ENCODE measurements at places on chromosomes 16 and 17.

DNA sequence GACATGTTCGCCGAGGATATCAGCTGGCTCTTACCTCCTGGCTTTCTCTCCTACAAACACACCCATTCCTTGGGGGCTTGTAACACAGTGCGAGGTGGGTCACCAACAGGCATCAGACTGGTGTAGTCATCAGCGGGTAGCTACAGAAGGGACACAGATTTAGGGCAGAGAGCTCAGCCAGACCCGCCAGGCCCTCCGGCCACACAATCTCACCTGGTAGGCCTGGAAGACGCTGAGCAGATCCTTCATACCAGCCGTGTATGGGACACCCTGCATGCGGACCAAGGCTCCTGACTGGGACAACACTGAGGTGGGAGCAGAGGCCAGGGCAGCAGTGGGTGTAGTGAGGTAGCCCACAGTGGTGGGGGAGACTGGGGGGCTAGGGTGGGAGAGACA lies 5.8 kb downstream of the ESRP2 start:
- no peak for DNase-seq

- DNase-seq = no peak
Measured at GRCh38 chr16:11696266-11697012, 28.2 kb downstream of the SNN start.

GRCh38 chr17:29618272-29619065 lies 4.2 kb downstream of the CORO6 start:
- no peak for DNase-seq

- no peak for DNase-seq
Measured at GRCh38 chr16:16007743-16008111, 58.3 kb downstream of the ABCC1 start.

DNA sequence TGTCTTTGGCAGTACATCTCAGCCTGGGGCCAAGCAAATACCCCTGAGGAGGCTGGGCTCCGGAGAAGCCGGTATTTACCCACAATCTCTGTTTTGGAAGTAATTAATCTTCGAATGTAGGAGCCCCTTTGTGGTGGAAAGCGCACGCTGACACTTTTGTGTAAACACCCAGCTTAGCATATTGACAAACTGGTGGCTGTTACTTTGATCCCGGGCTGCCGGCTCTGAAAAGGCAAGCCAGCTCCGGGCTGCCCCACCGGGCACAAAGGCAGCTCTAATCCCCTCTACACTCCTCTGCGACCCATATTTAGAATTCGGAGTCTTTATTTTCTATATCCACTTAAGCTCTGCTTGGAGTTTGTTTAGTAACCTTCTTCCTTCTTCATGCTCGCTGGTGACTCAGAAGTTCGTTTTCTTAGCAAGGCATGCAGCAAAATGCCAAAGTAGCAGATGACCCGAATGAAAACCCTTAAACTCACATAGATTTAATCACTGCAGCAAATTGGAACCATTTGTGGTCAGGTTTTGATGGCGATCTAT lies 144.0 kb upstream of the IRX3 start:
- no peak for DNase-seq

- no peak for DNase-seq
Measured at GRCh38 chr16:89534252-89534756, 26.1 kb downstream of the SPG7 start.

- DNase-seq = no peak
Measured at GRCh38 chr16:63787014-63787413, 1334.8 kb downstream of the CDH11 start.

GRCh38 chr17:72185564-72185963 lies 64.7 kb downstream of the SOX9 start:
- DNase-seq = no peak

DNA sequence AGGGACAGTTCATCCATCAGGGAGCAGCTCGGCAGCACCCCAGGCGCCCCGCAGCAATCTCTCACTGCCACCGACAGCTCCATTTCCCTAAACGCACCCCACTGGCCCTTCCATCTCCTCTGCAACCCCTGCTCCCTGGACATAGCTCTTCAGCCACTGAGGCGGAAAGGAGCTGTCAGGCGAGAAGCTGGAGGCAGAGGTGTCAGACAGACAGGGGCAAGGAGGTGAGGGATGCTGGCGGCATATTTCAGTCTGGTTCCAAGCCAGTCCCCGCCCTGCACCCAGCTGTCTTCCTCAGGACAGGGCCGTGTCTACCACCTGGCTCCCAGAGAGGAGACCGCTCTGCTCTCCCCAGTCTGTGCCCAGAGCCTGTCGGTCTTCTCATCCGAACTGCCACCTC lies 9.7 kb downstream of the ACLY start:
- DNase-seq = no peak

DNA sequence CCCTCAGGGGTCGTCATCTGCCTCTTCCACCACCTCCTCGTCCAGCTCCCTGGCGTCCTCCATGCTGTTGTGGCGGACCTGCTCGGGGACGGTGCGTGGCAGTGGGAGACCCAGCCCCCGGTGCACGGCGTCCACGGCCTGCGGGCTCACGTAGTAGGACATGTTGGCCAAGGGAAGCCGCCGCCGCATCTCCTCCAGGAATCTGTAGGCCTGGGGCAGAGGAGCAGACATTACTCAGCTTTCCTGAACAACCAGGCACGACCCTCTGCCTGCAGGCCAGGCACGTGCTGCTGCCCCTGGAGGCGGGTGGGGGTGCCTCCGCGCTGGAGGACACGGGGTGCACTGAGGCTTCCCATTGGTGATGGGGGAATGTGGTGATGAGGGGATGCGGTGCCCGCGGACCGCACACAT lies 17.8 kb downstream of the TELO2 start:
- no peak for DNase-seq

- DNase-seq = no peak
Measured at GRCh38 chr17:31415004-31415454, 23.6 kb downstream of the RAB11FIP4 start.

GRCh38 chr17:77455111-77455890 lies 314.5 kb downstream of the SEC14L1 start:
- DNase-seq = no peak

DNA sequence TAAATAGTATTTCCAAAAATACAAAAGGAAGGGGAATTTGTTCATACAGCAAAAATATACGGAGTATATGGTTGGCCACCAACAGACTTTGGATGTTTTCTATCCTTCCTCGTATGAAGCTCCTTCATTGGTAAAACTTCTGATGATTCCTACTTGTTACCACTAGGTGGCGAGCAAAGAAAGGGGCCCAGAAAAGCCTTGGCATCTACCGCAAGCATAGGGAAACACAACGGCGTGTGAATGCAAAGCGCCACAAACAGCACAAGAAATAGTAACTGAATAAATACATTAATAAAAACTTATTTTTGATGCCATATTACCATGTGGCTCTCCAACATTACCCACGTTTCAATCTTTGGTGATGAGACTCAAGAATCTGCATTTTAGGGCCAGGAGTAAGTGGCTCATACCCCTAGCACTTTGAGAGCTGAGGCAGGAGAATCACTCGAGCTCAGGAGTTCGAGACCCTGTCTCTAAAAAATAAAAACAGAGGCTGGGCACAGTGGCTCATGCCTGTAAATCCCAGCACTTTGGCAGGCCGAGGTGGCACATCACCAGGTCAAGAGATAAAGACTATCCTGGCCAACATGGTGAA lies 34.5 kb downstream of the YWHAE start:
- peak; percentile 43 for DNase-seq

DNA sequence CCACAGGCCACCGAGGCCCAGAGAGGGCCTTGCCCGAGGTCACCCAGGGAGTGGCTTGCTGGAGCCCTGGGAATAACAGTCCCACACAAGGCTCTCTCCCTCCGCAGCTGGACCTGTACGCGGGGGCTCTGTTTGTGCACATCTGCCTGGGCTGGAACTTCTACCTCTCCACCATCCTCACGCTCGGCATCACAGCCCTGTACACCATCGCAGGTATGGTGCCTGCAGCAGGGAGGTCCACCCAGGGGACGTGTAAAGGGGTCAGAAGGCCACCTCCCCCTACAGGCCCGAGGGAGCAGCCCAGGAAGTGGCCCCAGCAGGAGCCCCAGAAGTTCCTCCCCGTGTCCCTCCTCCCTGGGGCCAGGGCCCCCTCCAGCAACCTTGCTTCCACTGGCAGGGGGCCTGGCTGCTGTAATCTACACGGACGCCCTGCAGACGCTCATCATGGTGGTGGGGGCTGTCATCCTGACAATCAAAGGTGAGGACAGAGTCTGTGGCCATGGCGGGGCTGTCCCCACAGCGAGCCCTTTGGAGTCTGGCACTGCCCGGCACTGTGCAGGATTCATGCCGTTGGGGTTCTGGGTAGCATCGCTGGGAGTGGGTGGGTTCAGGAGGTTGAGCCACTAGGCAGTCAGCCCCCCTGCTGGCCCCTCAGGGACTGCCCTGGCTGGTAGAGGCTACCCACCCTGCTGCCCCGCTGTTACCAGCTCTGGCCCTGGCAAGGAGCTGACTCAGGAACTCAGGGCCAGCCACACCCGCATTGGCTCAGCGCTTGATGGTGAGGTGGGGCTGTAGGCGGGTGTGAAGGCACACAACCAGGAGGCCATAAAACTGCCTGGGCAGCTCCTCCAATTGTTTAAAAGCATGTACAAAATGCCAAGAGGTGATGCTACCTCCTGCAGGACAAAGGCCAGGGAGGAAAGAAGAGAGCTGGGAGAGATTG lies 17.3 kb downstream of the SLC5A10 start:
- no peak for DNase-seq

DNA sequence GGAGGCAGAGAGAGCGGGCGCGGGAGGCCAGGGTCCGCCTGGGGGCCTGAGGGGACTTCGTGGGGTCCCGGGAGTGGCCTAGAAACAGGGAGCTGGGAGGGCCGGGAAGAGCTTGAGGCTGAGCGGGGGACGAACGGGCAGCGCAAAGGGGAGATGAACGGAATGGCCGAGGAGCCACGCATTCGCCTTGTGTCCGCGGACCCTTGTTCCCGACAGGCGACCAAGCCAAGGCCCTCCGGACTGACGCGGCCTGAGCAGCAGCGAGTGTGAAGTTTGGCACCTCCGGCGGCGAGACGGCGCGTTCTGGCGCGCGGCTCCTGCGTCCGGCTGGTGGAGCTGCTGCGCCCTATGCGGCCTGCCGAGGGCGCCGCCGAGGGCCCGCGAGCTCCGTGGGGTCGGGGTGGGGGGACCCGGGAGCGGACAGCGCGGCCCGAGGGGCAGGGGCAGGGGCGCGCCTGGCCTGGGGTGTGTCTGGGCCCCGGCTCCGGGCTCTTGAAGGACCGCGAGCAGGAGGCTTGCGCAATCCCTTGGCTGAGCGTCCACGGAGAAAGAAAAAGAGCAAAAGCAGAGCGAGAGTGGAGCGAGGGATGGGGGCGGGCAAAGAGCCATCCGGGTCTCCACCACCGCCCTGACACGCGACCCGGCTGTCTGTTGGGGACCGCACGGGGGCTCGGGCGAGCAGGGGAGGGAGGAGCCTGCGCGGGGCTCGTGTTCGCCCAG lies 1.2 kb upstream of the CBX4 start:
- no peak for DNase-seq

DNA sequence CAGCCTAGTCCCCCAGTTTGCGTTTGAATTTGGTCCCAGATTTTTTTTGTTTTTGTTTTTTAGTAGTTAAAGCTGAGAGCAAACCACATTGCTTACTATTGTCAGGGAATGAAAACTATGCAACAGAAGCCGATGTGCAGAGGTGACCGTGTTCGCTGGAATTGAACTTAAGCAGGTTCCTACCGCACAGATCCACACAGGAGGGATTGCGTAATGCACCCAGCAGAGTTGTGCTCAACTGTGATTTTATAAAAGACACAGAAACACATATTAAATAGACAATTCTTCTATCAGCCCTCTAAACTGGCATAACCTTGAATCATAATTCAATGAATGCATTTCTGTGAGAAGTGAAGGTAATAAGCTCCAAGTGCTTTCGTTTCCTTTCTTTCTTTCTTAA lies 443.0 kb downstream of the WWOX start:
- DNase-seq = no peak

- no peak for DNase-seq
Measured at GRCh38 chr17:2023692-2024571, 1.2 kb downstream of the RTN4RL1 start.

DNA sequence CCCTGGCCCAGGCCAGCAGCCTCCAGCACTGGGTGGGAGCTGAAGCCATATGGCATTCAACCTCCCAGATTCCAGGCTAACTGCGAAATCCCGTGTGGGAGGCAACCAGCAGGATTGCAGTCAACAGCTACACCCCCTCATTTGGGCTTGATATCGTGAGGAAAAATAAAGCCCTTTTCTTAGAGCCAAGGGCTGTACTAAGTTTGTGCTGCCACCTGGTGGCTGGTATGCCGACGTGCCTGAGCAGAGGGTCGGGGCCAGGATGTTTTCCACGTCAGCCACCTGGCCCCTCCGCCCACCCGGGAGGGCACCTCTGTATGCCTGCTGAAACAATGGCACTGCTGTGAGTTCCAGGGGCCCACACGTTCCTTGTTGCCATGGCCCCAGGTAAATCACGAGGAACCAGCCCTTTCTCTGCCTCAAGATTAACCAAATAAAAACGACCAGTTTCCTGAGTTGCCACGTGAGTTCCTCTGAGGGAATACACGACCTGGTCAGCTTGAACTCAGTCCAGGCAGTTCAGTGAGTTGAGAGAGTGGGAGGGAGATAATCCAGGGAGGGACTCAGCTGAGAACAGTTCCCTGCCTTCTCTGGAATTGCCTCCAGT lies 9.0 kb downstream of the TMEM98 start:
- DNase-seq = peak; percentile 24

- DNase-seq = no peak
Measured at GRCh38 chr16:53043986-53044601, 8.6 kb downstream of the CHD9NB start.

GRCh38 chr17:56639517-56639916 lies 46.0 kb downstream of the NOG start:
- DNase-seq = no peak

DNA sequence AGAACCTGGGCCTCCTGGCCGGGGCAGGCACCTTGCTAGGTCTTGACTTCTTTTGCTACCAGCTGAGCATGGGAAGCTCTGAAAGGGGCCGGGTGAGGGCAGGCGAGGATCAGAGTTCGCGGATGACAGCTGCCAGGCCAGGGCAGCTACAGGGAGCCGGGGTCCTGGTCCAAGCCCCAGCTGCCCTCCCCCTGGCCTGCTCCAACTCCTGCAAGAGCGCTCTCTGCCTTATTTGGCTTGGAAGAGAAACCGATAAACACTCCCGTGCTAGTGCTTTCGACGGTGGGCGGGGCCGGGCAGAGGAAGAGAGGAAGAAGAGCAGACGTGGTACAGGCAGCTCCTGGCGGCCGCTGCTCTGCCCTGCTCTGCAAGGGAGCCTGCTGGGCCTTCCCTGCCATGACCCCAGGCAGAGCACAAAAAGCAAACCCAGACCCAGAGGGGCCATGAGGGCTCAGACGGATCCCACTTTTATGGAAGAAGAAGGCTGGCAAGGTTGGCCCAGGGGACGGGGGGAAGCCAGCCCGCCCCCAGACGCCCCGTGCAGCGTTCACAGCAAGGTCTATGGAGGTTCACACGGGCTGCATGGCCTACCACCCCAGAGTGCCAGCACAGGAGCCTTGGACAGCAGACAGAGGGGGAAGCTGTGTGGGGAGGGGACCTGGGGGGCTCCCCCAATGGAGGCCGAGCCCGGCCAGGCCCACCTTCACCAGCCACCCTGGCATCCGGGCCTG lies 25.6 kb downstream of the PIEZO1 start:
- no peak for DNase-seq

- no peak for DNase-seq
Measured at GRCh38 chr17:82978765-82979349, 100.6 kb upstream of the METRNL start.

GRCh38 chr17:39818358-39819000 lies 45.6 kb downstream of the IKZF3 start:
- DNase-seq = no peak

All from occipital lobe (tissue), 3 donors.